8988T (cell line): ENCODE measurements at places on chromosomes 6 and 20.

GRCh38 chr6:55003719-55004430, 157.3 kb downstream of the FAM83B start:
- DNase-seq: no peak

DNA sequence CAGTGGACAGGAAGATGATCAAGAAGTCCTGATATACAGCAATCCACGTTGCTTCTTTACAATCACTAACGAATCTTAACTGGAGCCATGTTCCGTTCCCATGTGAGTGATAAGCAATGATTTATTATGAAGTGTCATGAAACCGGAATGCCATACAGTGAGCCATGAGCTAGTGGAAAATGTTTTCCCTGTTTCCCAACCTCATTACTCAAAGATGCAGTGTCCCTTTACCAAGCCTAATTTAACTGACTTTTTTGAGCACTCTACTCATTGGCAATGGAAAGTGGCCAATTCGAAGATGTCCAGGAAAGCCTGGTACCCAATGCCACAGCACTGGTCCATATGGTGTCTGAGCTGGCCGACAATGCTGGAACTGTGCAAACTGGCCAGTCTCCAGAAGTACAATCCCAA, 148.3 kb downstream of the ZNF217 start:
- no peak for DNase-seq

- DNase-seq: no peak
Observed at GRCh38 chr20:17570347-17571152, 675 bp downstream of the DSTN start.

DNA sequence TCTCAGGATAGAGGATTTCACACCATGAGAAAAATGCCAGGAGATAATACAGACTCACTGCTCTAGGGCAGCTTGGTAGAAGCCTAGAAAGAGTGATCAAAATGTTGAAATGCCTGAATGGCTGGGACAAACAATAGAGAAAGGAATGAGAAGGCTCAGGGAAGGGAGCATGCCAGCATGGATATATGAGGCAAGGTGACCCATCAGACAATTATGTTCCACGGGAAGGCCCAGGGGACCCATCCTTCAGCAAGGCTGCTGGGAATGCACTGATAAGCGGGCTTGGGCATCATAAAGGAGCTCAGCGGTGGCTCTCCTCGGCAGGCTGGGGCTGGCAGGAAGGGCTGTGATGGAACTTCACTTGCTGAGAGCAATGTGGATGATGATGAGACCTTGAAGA, 12.2 kb downstream of the HEBP2 start:
- no peak for DNase-seq

GRCh38 chr6:17986656-17987446, 584 bp downstream of the KIF13A start:
- DNase-seq: peak; percentile 87

- no peak for DNase-seq
Observed at GRCh38 chr6:41659935-41660334, 21.7 kb downstream of the MDFI start.

DNA sequence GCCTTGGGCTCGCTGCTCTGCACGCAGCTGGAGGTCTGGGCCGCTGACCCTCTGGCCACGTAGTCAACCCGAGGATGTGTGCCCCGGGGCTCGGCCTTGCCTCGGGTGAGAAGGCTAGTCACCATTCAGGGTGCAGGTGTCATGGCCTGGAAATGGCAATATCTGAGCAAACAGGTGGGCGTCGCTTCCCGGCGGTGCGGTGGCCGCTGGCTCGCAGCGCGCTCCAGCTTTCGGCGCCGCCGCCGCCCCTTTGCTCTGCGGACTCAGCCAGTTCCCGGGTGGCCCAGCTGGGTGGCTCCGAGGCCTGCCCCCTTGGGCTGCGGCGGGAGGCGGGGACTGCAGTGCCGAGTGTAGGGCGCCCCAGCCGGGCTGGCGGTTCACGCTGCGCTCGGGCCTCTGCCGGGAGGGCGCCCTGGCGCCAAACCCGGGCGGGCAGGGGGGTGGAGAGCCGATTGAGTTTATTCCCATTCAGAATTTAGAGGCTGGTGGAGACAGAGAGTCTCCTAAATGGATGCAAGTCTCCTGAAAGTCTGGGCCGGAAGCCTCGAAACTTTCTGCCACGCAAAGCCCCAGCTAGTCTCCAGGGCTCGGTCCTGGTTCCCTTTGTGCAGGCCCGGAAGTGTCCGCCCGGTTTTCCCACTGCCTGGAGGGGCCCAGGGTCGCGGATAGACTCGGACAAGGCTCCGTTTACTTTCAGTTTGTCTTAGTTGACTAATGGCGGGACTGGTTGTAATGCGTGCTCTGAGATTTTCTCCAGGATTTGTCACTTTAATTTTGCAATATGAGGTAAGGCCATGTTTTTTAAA, 11.3 kb upstream of the TFAP2A start:
- no peak for DNase-seq
